H1 (cell line): ENCODE measurements at places on chromosomes 7 and 10.

- DNase-seq: no peak
Measured at GRCh38 chr7:101632641-101633040, 3.5 kb upstream of the MYL10 start.

- DNase-seq: no peak
Measured at GRCh38 chr7:107390916-107391315, 78.9 kb upstream of the GPR22 start.

GRCh38 chr10:90741926-90742565 lies 115.8 kb downstream of the HTR7 start:
- no peak for DNase-seq

DNA sequence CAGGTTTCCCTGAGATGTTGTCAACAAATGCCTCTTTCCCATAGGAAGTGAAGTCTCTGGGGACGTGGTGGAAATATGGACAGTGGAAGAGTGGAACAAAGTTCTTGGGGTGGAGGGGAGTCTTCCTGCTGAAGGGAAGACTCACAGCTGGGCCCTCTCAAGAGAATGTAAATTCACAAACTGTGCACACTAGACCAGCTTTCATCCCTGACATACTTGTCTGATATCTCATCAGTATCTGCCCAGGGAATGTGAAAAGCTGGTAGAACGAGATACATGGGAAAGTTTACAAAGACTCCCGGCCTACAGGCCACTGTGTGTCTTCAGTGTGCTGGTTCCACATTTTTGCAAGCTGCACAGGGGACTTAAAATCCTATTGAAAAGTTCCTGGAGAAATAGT lies 16.7 kb upstream of the CCDC3 start:
- no peak for DNase-seq

- no peak for DNase-seq
Measured at GRCh38 chr7:96225251-96225650, 96.6 kb downstream of the SLC25A13 start.

- no peak for DNase-seq
Measured at GRCh38 chr10:9950070-9950469, 1067.6 kb upstream of the CELF2 start.

DNA sequence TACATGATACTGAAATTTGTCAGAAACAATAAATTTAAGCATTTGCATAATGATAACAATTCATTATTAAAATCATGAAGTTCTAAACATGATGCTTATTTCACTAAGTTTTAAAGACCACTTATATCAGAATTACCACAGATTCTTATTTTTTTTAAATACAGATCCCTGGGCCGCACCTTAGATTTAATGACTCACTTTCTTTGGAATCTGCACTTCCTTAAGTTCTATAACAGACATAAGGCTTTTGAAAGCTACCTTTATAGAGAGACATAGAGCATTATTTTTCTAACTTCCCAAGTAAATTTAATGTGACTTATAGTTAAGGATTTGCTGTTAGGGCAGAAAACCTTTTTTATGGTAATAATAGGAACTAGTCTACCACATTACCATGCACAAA lies 214.9 kb downstream of the IPMK start:
- DNase-seq: no peak

- DNase-seq: no peak
Measured at GRCh38 chr7:84688671-84689070, 494.1 kb upstream of the SEMA3A start.
